Lung microvascular endothelial cell (primary cell): ENCODE measurements at places on chromosomes 1 and 21. TPM values are rescaled to one million over a fixed set of nuclear protein-coding genes. Genes with fewer than 3 reads are reported as not detected.

SLC35F3 gene
- not detected in 2 replicates for total RNA-seq

RCAN3 gene
- 1.4 and 1.7 TPM in 2 replicates for total RNA-seq

RGS8 gene
- not detected in 2 replicates for total RNA-seq

ACP6 gene
- 1.4 and 1.7 TPM in 2 replicates for total RNA-seq

MNDA gene
- not detected in 2 replicates for total RNA-seq

TNFRSF8 gene
- total RNA-seq: not detected in 2 replicates

CRYAA gene
- not detected in 2 replicates for total RNA-seq

FAM72C gene
- total RNA-seq: 0.20 and 0.44 TPM in 2 replicates

FMN2 gene
- total RNA-seq: not detected in 2 replicates

ACTRT2 gene
- total RNA-seq: not detected in 2 replicates

CA6 gene
- not detected in 2 replicates for total RNA-seq

TSNAX gene
- 22.9 and 24.0 TPM in 2 replicates for total RNA-seq

ZYG11B gene
- 22.4 and 25.8 TPM in 2 replicates for total RNA-seq

PARK7 gene
- 187 and 237 TPM in 2 replicates for total RNA-seq

RHOC gene
- total RNA-seq: 538 and 654 TPM in 2 replicates

KRTAP25-1 gene
- total RNA-seq: not detected in 2 replicates

HSD3B2 gene
- total RNA-seq: not detected in 2 replicates

ALX3 gene
- total RNA-seq: not detected in 2 replicates

CYP4A22 gene
- not detected in 2 replicates for total RNA-seq

THEM5 gene
- 0.22 TPM in 1 of 2 replicates, not detected in the other for total RNA-seq

SPRR1B gene
- not detected in 2 replicates for total RNA-seq

UBE2U gene
- total RNA-seq: 0.20 TPM in 1 of 2 replicates, not detected in the other

FAM72D gene
- total RNA-seq: 0.40 and 0.87 TPM in 2 replicates

SETSIP gene
- under 0.01 and 0.20 TPM in 2 replicates for total RNA-seq

GBP2 gene
- 32.7 and 39.7 TPM in 2 replicates for total RNA-seq

LINGO4 gene
- total RNA-seq: not detected in 2 replicates

PAPPA2 gene
- under 0.01 and 0.22 TPM in 2 replicates for total RNA-seq

GSTM5 gene
- total RNA-seq: under 0.01 TPM in 1 of 2 replicates, not detected in the other

GUCA2A gene
- not detected in 2 replicates for total RNA-seq

ELF3 gene
- total RNA-seq: under 0.01 TPM in 1 of 2 replicates, not detected in the other

OLIG2 gene
- total RNA-seq: not detected in 2 replicates

HENMT1 gene
- total RNA-seq: 0.87 and 1.6 TPM in 2 replicates

LEMD1 gene
- not detected in 2 replicates for total RNA-seq
